ENCODE measurements at places on chromosomes 1 and 21.

DNA sequence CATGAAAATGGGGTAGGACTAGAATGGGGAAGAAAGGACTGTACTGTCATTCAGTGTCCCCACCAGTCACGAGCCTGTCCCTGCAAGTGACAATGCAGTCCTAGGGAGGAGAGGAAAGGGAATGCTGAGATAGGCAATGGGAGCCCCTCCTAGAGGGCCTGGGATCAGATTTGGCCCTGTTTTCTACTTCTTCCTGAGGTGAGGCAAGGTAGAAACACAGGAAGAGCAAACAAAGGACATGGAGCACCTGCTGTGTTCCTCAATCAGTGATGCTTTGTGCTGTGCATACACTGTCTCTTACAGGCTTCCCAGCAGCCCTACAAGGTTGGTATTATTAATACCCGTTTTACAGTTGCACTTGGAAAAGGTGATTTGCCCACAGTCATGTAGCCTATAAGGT, 6.1 kb downstream of the FABP3 start:
- no peak for DNase-seq

- DNase-seq: no peak
Observed at GRCh38 chr21:10272216-10272615, 249.2 kb upstream of the TPTE start.

DNA sequence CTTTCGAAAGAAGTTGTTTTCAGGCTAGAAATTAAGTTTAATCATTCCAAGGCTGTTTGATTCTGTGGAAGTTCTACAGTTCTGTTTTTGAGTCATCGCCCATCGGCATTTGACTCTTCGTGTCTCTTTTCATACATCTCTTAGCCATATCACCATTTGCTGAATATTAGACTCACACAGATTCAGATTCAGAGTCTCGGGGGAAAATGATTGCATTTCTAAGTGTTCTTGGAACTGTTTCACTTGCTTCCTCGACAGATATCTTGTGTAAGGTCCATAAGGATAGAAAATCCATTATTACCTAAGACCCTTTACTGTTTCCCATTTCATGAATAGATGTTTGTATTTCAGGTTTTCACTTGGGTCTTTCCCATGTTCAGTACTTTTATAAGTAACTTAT, 237.0 kb upstream of the SGIP1 start:
- no peak for DNase-seq

DNA sequence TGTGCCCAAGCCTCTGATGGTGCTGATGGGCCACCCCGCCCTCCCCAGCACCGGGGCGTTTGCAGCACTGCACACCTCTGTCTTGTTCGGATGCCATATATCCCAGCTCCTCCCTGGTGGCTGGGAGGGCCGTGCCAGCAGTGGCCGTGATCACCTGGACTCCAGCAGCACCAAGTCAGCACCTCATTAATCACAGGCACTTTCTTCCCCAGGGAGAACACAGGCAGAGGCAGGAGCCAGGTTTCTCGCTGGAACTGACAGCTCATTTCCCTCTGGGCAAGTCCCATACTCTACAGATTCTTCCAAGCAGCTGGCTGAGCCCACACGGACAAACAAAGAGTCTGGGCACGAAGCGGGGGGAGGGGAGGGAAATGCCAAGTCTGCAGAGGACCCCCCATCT, 141.7 kb upstream of the EDN2 start:
- DNase-seq: no peak

Measured in T-helper 2 cell treated with Interferon-gamma antibody and Interleukin-4, amounts not matched to agents 5 μg/mL and 100 μg/mL, for 36 hours (primary cell).